ENCODE measurements at places on chromosomes 11 and 22.

- peak; percentile 50 for DNase-seq
These were observed 152.8 kb upstream of the ZBED5 start for GRCh38 chr11:11010624-11011127.

DNA sequence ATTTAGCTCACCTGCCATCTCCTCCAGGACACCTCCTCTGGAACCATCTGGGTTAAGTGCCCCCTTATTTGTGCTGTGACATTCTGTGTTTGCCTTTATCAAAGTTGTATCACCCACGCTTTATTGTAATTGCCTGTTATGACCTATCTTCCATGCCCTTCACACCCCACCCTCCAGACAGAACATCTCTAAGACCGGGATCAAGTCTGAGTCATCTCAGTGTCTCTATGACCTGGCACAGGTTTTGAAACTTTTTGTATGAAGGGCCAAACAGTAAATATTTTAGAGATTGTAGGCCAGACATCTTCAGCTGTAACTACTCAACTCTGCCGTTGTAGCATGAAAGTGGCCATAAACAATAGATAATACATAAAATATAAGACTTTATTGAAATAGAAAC, 161.8 kb downstream of the SPON1 start:
- no peak for DNase-seq

DNA sequence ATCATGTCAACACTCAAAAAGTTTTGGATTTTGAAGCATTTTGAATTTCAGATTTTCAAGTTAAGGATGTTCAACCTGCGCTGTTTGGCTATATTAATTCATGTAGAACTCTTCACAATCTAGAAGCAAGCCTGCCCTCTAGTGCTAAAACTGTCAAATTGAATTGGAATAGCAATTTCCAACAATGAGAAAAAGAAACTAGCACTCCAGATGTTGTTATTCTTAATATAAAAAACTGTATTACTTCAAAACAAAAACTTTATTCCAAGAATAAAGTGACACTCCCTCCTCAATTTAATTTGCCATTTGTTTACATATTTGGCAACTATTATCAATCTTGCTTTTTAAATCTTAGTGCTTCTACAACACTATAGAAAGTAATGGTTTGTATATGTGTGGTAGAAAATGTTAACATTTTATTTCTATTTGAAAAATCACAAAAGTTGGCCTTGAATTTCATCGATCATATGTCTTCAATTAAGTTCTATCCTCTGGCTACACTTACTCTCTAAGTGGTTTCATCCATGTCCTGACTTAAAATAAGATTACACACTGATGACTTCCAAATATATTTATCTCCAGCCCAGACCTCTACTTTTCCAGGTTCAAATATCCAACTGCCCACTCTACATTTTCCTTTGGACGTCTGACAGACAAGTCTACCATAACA, 36.6 kb downstream of the DCUN1D5 start:
- peak; percentile 48 for DNase-seq

DNA sequence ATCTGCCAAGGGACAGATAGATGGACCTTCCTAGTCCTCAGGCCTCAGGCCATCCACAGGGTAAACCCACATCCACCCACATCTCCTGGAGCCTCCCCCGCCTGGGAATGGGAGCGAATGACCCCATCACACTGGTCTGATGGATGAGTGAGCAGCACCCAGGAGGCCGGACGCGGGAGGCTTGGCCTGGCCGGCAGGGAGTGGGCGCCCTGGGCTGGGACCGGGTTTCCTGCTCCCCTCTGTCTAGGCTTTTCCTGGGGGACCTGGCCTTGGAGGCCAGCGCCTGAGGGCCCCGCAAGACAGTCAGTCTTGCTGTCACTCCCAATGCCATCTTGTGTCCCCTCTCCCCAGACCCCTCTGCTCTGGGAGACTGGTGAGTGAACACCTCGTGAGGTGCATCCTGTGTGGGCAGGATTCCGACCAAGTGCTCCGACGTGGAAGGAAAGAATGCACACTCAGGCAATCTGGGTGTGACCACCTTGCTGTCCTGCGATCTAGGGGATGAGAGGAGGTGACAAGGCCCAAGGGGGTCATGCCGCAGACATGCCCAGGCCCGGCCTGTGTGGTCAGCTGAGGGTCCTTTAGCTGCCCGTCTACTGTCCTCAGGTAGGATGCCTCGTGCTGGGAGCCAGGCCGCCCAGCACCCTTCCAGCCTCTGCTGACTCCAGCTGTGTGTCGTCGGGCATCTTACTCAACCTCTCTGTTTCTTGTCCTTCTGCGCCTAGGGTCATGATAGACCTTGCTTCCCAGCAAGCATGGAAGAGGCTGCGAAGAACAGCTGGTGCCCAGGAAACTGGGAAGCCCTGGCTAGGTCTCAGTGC, 26.5 kb upstream of the WNT7B start:
- DNase-seq: peak; percentile 35

GRCh38 chr11:80783561-80783960, 1342.7 kb upstream of the TENM4 start:
- DNase-seq: no peak

- DNase-seq: no peak
These were observed 11.3 kb downstream of the TRMU start for GRCh38 chr22:46346680-46347405.

- DNase-seq: peak; percentile 80
These were observed 222.2 kb downstream of the NAV2 start for GRCh38 chr11:19934828-19935259.

DNA sequence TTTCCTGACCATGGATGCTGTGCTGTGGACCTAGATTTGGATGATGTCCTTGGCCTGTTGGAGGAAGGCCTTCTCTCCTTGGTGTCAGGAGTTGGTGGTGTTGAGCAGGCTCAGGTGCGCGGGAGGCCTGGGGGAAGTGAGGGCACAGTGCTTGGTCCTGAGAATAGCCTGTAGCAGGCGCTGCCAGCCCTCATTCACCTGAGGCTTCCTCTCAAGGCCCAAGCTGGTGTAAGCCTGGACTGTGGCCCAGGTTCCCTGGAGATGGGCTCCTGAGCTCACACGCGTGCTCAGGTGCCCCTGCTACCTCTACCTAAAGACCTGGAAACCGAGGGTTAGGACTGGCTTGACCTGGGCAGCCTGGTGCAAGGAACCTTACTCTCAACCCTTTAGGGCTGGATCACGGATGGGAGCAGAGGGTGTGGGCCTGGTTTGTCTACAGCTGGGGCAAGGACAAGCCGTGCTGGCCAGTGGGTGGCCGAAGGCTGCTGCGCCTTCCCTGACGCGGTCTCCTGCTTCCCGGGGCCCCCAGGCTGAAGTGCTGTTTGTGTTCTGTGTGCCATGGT, 7.8 kb upstream of the GRAMD4 start:
- no peak for DNase-seq

- no peak for DNase-seq
These were observed 474.8 kb upstream of the CCDC90B start for GRCh38 chr11:83760932-83761331.

DNA sequence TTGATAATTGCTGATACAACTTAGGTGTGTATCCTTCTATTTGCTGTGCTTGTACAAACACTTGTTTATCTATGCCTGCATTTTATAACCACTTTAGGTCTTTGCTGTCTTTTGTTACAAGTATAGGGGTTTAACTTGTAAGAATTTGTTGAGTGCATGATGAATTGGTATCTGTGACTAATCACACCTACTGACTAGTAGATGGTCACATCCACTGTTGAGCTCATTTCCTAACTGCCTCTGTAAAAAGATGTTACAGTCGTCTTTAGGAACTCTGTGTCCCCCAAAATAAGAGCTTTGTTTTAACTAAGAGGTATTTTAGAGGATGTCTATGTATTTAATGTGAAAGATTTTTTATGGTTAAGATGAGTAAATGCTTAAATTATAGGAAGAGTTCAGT, 60.5 kb downstream of the HIPK3 start:
- no peak for DNase-seq

GRCh38 chr11:70210051-70210501, 7.0 kb downstream of the FADD start:
- peak; percentile 51 for DNase-seq

GRCh38 chr11:85318573-85318972, 308.6 kb downstream of the DLG2 start:
- DNase-seq: no peak

- DNase-seq: peak; percentile 38
These were observed 89.2 kb downstream of the PLEKHA7 start for GRCh38 chr11:16924826-16925560.

DNA sequence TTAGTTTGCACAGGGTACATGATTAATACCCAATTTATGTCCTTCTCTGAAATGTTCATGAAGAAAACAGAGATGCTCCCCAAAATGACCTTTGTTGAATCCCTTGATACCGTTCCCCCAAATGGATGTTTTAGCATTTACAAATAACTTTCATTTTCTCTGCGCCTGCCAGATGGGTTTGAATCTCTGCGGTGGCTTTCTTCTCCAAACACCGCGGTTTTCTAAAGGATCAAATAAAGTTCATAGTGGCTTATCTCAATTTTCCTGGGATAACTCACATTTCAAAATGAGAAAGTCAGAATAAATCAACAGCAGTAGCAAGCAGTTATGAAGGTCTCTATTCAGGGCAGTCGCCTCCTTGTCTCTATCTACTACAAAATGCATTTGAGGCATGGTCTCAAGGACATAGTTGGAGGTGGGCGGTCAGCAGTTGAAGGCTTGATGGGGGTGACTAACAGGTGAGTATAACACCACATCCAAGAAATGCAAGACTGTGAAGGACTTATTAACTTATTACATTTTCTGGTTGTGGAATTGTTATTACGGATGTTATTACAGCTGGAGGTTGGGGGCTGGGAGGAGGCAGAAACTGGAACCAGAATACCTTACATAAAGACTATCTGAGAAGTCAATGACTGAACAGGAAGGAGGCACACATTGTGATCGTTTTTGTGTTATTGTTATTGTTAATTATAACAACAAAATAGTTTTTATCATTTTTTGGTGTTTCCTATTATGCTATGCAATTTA, 1513.3 kb downstream of the FAM181B start:
- DNase-seq: no peak

GRCh38 chr11:2538951-2539350, 94.1 kb downstream of the KCNQ1 start:
- DNase-seq: no peak

DNA sequence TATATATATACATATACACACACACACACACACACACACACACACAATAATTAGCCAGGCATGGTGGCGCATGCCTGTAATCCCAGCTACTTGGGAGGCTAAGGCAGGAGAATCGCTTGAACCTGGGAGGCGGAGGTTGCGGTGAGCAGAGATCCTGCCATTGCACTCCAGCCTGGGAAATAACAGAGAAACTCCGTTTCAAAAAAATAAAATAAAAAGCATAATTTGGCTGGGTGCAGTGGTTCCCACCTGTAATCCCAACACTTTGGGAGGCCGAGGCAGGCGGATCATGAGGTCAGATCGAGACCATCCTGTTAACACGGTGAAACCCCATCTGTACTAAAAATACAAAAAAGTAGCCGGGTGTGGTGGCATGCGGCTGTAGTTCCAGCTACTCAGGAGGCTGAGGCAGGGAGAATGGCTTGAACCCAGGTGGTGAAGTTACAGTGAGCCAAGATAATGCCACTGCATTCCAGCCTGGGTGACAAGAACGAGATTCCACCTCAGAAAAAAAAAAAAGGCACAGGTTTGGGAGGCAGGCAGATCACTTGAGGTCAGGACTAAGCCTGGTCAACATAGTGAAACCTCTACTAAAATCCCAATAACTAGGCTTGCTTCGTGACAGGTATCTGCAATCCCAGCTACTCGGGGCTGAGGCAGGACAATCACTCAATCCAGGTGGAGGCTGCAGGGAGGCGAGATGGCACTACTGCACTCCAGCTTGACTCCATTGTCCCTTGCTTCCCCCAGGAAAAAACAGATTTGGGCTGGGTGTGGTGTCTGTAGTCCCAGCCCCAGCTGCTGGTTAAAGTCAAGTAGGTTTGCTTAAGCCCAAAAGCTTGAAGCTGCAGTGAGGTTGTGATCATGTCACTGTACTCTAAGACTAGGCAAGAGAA, 11.8 kb upstream of the WDR74 start:
- DNase-seq: no peak

GRCh38 chr11:22922672-22923071, 62.4 kb upstream of the CCDC179 start:
- no peak for DNase-seq

DNA sequence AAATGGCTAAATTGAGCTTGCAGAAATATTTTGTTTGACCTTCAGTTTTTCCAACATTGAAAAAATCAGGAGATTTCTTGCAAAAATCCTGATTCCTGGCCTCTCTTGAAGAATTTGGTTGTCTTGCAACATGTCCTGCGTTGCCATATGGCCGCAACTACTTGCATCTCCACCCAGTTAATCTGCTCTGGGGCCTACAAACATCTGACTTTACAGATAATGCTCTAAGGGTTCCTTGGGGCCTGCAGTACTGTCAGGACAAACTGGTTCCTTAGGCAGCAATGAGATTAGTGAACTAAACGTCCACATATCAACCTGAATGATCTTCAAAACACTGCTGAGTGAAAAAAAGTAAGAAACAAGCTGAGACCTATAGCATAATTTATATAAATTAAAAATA, 36.6 kb upstream of the FEZ1 start:
- DNase-seq: no peak

DNA sequence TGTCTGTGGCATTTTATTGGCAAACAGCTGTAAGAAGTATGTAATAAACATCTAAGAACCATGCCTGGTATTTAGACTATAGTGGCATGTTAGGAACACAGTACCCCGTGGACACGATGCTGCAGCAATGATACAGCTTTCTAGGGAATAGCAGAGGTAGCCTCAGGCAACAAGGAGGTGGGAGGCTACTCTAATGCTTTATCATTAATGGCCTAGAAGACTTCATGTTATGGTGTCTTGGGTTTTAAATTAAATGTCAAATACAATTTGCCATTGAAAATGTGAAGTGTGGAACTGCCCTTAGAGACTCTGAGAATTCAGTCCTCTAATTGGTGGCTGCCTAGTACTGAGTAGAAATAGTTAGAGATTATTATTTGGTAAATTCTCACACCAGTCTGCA, 516.9 kb downstream of the CNTN5 start:
- DNase-seq: no peak

DNA sequence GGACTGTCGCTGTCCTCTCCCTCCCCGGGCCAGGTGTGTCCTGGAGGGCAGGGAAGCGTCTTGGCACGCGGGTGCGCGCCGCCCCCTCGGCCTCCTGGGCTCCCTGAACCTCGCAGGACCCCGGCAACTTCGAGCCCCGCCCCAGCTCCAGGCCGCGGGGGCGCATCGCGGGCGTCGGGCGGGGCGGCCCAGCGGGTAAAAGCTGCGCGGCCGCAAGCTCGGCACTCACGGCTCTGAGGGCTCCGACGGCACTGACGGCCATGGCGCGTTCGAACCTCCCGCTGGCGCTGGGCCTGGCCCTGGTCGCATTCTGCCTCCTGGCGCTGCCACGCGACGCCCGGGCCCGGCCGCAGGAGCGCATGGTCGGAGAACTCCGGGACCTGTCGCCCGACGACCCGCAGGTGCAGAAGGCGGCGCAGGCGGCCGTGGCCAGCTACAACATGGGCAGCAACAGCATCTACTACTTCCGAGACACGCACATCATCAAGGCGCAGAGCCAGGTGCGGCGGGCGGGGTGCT, at the start of gene CST6:
Gene CST6, plus strand, starts transcription at position 224 of the 519 bp plus-strand sequence. Its CDS starts 37 bp downstream, at position 261.
- DNase-seq: no peak

GRCh38 chr22:48931452-48931851, 896.2 kb downstream of the BRD1 start:
- no peak for DNase-seq
